ENCODE measurements at places on chromosomes 11 and 22.

DNA sequence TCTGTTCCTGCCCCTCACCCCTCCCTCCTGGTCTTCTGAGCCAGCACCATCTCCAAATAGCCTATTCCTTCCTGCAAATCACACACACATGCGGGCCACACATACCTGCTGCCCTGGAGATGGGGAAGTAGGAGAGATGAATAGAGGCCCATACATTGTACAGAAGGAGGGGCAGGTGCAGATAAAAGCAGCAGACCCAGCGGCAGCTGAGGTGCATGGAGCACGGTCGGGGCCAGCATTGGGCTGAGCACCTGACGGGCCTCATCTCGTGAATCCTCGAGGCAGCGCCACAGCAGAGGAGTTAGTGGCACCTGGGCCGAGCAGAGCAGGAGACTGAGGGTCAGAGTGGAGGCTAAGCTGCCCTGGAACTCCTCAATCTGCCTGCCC, 941.8 kb downstream of the BRD1 start:
- no peak for DNase-seq

DNA sequence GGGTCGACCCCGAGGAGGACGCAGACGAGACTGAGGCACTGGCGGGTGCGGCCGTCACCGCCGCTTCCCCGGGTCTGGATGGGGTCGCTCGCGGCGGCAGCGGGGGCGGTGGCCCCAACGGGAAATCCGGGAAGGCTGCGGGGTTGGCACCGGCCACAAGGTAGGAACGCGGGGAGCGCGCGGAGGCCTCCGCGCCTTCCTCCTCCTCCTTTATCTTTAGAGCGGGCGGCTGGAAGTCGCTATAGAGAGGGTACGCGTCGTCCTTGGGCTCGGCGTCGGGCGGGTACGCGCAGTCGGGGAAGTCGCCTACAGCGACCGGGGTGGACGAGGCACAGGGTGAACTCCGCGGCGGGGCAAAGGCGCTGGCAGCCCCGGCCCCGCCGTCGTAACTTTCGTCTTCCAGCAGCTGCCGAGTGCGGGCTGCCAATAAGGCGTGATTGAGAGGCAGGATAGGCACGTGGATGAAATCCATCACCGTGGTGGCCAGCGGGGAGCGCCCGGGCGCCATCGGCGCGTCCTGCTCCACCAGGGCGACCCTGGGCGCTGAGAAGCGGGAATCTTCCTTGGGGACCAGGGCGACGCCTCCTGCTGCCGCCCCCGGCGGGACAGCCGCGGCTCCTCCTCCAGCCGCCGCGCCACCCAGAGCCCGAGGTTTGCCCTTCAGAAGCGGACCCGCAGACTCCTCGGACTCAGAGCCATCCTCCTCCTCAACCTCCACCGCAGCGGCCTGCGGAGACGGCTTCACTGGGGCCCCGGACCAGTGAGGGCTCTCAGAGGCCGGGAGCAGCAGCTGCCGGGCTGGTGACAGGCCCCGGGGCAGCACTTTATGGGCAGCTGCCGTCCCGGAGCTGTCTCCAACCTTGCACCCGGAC, 1.7 kb downstream of the PGR start:
- no peak for DNase-seq

- DNase-seq, result no peak
Measured at GRCh38 chr11:128207861-128208321, 379.5 kb downstream of the ETS1 start.

- DNase-seq, result no peak
Measured at GRCh38 chr11:15695096-15695721, 580.5 kb downstream of the INSC start.

DNA sequence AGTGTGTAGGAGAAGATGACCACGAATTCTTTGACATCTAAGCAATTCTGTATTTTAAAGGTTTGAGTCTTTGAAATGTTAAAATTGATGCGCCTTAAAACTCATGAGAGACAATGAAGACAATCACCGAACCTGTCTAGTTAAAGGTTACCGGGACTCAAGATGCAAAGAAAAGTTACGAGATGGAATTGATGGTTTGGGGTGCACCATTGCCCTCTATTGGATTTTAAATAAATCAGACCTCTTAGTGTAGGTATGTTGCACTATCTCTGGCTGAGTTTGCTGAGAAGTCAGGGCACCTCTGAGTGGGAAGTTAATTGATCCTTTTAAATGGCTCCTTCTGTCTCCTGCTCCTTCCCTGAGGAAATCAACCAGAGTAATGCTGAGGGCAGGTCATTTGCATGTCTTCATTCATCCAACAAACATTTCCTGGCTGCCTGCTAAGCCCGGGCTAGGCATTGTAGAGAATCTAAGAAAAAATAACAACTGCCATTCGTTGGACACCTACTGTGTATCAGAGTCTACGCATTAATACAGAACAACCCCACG, 19.4 kb upstream of the TMA7B start:
- DNase-seq, result no peak

DNA sequence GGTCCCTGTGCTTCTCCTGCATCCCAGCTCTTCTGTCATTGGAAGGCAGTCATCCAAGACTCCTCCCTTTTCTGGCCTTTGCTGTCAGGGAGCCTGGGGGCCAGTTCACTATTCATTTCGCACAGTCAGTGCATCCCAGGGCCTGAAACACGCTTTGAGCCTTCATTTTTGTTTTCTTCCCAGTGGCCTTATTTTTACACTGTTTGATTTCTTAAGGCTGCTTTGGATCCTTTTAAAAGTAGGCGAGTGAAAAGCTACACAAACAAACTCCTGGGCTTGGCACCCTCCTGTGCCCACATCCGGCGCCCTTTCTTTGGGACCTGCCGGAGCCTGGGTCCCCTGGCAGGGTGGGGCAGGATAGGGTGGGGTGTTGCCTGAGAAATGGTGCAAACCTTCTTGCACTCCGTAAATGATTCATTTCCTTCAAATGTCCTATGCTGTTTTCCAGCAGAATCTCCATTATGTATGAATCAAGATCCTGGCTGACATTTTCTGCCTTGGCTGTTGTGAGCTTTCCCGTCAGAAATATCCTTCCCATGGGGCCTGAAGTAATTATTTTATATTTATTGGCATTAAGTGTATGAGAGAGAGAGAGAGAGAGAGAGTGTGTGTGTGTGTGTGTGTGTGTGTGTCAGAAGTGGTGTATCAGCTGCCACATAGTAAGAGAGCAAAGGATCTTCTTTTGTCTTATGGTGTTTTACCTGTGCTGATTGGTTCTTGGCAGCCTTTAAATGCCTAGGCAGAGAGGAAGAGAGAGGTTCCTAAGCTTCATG, 45.6 kb downstream of the BCR start:
- no peak for DNase-seq

- DNase-seq, result no peak
Measured at GRCh38 chr11:64768300-64768694, 8.5 kb upstream of the PYGM start.

DNA sequence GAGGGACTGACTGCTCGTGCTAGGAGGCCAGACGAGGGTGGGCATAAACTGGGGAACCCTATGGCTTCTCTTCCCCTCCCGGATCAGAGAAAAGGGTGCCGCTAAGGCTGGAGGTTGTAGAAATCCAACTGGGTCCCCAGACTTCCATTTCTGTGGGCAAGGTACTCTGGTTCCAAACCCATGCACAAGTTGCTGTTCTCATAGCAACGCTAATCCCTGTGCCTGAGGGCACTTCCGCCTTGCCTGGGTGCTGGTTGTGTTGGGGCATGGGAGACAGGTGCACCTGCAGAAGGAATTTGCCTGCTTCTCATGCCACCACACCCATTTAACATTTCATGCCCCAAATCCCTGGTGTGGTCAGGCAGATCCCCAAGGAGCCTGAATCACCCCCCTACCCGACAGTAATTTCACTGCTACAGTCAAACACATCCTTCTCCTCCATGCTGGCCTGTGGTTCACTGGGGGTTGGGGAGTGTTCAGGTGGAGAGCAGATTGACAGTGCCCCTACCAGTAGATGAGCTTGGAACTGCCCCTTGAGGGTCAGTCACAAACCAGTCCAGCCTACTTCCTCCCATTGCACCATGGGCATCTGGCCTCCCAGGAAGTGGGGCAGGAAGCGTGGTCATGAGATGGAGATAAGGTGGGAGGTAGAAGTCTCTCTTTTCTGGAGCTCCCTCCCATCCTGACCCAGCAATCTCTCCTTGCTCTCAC, 1.2 kb downstream of the C2CD2L start:
- DNase-seq, result no peak

DNA sequence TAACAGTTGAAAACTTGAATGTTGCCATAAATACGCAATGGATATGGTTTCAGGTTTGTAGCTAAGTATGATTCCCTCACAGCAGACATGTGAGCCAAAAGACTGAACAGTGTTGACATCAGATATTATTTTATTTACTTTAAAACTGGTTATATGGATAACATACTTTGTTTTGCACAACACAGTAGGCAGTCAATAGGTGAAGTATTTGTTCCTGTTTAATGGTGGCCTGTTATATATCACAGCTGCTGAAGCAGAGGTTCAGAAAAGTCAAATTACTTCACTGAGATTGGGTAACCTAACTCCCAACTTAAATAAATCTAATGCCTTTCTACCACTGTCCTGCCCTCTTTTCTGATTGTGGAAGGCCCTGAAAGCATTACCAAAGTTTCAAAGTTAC, 44.6 kb downstream of the YAP1 start:
- no peak for DNase-seq

DNA sequence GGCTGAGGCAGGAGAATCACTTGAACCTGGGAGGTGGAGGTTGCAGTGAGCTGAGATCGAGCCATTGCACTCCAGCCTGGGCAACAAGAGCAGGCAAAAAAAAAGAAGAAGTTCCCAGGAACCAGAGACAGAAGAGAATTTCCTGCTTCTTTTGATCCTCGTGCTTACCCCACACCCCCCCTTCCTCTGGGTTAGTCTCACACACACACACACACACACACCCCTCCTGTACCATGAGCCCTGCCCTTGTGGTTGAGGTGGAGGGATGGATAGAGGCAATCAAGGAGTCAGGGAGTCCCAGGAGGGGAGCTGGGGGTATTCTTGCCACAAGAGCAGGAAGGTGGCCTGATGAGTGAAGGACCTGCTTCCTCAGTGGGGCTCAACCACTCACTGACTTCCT, 4.1 kb upstream of the UBE2L6 start:
- no peak for DNase-seq

DNA sequence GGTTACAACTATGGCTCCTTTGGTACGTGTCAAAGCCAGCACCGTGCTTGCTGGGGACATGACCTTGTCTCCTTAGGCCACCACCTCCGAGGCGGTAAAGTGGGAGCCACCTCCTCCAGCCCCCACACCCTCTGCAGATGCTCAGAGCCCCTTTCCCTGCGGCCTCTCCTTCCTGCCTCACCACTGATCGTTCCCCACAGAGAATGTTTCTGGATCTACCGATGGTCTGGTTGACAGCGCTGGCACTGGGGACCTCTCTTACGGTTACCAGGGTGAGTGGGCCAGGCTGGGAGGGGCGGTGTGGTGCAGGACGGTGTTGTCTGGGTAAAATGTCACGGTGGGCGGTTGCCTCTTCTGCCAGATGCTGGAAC, 8.9 kb downstream of the SIDT2 start:
- DNase-seq, result no peak

DNA sequence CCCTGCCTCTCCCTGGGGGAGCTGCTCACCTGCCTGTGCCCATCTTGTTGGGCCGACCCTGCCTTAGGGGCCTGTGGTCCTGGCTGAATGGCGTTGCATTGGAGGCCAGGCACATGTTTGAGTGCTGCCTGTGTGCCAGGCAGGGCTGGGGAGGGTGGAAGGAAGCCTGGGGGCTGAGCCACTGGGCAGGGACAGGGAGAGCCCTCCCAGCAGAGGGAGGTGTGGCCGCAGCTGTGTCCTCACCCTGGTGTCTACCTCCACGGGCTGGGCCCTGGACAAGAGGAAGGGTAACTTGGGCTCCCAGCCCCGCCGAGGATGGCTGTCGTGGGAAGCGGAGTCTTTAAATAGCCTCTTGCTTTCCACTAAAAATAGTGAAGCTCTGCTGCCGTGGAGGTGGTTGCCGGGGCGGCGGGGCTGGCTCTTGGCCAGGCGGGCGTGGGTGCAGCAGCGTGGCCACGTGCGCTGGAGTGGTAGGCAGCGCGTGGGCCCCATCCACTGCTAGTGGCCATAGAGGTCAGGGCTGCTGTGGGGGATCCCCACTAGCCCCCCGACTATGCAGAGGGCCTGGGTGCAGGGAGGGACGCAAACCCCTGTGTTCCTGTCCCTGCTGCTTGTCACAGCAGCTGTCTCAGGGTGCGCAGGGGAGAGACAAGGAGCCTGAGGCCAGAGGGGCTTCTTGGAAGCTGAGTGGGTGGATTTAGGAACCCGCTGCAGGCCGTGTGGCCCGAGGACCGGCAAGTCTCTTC, 6.2 kb downstream of the ZDHHC8 start:
- DNase-seq, result no peak

DNA sequence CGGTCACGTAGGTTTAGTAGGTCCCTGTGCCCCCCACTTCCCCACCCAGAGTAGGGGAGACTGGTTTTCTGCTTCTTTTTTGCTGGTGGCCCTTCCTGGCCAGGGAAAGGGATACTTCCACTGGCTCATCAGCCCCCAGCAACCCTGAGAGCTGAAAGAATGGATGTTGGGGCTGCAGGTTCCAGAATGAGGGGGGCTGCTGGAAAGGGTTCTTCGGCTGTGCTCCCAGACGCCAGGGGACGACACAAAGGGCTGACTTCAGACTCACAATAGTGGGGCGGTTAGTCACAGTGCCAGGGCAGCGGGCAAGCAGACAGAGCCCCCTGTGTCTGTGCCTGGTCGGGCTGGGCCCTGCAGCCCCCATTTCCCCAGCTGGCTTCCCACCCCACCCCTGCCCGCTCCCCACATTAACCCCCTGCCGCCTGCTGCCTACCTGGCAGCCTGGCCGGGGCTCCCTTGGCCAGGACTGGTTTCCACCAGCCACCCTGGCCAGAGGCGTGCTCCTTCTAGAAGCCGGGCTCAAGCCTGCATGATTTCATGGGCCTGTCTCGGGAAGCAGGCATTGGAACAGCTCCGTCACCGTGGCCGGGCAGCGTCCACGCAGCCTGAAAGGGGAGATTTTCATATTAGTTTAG, 79.1 kb upstream of the WNT7B start:
- no peak for DNase-seq

DNA sequence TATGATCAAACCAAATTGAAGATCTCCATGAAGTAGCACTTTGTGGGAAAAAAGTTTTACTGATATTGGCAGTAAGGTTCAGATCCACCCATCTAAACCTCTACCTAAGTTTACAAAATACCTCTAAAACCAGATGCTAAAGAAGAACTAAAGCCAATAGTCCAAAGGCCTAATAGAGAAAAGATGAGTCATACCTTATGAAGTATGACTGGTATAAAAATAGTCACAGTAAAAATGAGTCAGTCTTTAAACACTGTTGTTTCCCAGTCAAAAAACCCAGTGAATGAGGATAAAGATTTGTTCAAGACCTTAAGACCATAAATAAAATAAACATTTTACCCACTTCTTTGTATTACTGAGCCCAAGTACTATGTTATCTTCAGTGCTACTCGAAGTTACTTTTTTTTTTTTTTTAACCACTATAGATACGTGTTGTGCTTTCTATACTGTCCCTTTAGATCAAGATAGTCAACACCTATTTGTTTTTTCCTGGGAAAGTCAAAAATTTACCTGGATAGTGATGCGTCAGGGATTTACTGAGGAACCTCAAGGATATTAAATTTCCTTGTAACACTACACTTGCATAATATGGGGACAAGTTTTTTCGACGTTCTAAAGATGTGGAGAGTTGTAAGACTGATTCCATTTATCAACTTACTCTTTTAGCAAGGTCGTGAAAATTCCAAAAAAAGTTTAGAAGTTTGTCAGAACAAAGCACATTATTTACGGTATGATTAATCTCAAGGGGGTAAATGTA, 87.3 kb downstream of the CCDC73 start:
- no peak for DNase-seq

GRCh38 chr11:112784323-112785073, 176.7 kb upstream of the NCAM1 start:
- DNase-seq, result no peak

- no peak for DNase-seq
Measured at GRCh38 chr22:28105988-28106387, 186.9 kb upstream of the PITPNB start.

Data from NCI-H1694 (cell line).